Stimulated activated CD4-positive, alpha-beta T cell treated with anti-CD3 and anti-CD28 coated beads, Interleukin-1b, Interleukin-23, amount 100 ng/mL, for 4 hours (primary cell): ENCODE measurements at places on chromosomes 6 and 20.

- DNase-seq, result no peak
Observed at GRCh38 chr6:138499303-138500018, at the start of gene NHSL1. Gene NHSL1, minus strand, starts transcription at chr6:138499494. Its CDS starts 204 bp downstream, at chr6:138499290.

- DNase-seq, result no peak
Observed at GRCh38 chr6:10398446-10399218, 16.2 kb downstream of the TFAP2A start.

- DNase-seq, result no peak
Observed at GRCh38 chr6:109671733-109672132, 19.3 kb downstream of the AK9 start.

DNA sequence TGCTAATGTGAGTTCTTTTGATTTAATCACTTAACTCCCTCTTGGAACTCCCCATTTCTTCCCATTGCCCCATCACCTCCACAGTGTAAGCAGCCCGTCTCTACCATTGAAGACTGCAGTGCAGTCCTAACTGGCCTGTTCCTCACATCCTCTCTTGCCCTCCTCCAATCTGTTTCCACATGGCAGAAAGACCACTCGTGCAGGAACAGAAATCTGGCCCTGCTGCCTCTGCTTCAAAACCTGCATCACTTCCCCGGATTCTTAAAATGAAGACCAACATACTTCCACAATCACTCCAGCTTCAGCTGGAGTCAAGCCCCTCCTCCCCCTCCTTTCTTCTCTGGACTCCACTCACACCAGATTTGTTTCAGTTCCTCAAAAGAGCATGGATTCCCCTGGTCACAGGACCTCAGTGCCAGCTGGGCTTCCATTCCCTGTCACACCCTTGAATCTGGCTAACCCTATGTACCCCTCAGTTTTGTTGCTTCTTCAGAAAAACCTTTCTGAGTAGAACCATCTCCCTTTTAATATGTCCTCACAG, 802.3 kb downstream of the MAFB start:
- no peak for DNase-seq

GRCh38 chr6:93272211-93272610, 147.1 kb downstream of the EPHA7 start:
- no peak for DNase-seq

- no peak for DNase-seq
Observed at GRCh38 chr20:3635346-3635745, 27.9 kb downstream of the GFRA4 start.

DNA sequence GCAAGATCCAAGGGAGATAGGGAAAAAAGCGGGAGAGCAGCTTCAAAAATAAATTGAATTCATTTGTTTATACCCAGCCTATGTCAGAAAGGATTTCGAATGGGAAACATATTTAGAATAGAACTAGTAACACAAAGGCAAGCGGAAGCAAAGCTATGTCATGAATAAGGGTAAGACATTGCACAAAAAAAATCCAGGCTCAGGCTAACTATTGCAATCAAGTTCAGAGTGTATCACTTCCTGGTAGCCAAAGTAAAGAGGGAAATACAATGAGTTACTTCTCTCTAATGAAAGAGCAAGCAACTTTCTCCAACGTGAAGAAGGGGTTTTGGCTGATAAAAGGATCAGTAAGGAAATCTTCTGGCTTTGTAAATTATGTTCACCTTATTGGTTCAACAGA, 212.8 kb downstream of the ZMYND8 start:
- DNase-seq, result no peak

DNA sequence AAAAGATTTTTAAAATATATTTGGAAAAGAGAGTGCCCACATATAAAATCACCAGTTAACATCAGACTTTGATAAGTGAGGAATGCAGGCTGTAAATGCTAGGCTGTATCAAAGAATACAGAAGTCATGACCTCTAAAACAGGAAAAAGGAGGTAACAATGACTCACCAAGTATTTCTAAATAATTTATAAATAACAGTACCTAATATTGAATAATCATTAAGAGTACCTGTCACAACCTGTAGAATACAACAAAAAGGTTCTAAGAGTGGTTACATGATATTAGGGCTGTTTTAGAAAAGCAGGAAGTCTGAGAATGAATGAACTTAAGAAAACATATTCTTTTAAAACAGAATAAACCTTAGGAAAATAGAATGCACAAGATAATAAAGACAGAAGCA, 173.1 kb upstream of the CST7 start:
- no peak for DNase-seq

DNA sequence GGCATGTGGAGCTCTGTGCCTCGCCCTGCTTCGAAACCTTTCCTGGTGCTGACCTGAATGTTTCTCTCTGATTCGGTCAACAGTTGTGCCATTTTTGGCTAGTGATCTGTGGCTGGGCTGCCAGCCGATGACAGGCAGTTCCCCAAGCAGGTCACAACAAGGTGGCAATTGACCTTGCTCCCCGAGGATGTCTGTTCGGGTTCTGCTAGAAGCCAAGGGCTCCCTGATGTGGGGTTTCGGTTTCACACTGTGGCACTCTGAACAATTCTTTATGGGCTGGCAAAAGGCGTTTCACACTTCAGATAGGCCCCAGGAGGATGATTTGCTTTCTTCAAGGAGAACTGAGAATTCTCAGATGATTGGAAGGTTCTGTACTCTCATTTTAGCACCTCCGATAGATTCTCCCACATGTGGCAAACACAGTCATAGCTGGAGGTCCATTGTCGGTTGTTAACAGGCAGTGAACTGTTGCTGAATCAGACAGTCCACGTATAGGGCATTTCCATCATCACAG, 135.6 kb downstream of the SLC24A3 start:
- DNase-seq, result no peak

GRCh38 chr6:40274058-40274457, 313.1 kb downstream of the LRFN2 start:
- no peak for DNase-seq

DNA sequence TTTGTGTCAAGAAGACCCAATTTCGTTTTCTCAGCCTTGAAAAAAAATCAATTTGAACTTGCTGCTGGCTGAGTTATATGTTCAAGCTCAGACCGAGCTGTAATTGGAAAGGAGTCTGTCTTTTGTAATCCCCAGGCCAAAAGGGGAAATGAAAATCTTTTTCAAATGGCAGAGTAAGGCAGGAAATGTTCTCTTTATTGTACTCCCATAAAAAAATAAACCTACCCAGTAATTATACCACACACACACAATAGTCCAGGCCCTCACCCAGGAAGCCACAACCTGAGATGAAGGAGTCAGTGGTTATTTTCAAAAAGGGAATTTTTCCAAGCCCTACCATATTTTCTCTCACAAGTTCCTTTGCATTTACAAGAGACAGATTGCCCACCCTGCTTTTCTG, 45.3 kb downstream of the CLIC5 start:
- DNase-seq, result no peak

DNA sequence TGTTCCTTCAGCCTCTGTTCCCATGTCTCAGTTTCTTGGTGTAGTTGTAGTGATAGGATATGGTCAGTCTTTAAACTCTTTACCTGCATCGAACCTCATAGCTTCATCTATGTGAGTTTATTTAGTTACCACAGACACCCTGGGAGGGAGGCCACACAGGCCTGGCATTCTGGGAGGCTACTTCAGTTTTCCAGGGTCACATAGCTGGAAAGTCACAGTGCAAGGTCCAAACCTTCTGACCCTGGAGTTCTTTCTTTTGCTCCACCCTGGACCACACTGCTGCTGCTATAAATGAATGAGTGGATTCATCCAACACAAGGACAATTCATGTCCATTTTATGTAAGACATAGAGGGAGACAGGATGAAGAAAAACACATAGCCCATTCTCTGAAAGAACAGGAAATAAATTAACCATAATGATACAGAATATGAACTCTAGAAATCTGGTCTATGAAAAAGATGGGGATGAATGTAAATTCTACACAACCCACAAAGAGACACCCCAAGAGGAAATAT, 60.8 kb downstream of the LAMA4 start:
- no peak for DNase-seq

DNA sequence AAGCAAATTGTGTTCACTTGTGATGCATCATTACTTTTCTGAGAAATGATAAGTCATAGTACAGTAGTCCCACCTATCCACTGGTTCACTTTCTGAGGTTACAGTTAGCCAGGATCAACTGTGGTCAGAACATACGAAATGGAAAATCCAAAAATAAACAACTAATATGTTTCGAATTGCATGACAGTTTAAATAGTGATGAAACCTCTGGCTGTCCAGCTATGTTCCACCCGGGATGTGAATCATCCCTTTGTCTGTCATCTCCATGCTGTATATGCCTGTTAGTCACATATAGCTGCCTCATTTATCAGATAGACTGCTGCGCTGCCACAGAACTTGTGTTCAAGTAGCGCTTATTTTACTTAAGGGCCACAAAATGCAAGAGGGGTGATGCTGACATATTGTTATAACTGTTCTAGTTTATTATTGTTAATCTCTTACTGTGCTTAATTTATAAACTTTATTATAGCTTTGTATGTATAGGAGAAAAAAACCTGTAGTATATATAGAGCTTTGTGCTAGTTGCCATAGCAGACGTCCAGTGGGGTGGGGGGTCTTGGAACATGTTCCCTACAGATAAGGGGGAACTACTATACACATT, 29.2 kb downstream of the AFDN start:
- no peak for DNase-seq

DNA sequence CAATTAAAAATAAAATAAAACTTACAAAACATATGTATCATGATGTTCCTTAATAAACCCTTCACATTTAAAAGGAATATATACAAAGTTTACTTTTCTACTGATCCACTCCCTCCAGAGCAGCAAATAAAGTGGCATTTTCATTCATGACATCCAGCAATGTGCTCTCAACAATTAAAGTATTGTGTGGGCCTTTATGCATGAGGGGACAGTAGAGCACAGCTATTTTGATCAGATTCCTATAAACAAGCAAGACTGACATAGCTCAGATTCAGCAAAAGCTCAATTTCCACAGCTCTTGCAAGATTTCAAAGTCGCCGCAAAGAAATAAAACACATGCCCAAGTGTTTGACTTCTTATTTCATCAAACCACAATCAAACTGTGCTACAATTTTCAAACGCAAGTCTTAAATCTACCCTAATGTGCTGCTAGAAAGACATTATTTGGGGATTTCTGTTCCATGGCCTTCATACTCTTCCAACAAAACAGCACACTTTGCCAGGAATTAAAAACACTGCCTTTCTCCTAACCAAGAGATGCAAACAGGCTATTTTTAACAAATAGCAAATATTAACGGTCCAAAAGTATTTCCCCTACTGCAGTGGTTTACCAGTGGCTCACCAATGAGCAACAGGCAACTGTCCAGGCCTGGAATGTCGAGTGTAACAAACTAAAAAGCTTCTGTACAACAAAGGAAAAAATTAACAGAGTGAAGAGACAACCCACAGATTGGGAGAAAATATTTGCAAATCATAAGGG, 52.3 kb downstream of the MBOAT1 start:
- DNase-seq, result no peak

DNA sequence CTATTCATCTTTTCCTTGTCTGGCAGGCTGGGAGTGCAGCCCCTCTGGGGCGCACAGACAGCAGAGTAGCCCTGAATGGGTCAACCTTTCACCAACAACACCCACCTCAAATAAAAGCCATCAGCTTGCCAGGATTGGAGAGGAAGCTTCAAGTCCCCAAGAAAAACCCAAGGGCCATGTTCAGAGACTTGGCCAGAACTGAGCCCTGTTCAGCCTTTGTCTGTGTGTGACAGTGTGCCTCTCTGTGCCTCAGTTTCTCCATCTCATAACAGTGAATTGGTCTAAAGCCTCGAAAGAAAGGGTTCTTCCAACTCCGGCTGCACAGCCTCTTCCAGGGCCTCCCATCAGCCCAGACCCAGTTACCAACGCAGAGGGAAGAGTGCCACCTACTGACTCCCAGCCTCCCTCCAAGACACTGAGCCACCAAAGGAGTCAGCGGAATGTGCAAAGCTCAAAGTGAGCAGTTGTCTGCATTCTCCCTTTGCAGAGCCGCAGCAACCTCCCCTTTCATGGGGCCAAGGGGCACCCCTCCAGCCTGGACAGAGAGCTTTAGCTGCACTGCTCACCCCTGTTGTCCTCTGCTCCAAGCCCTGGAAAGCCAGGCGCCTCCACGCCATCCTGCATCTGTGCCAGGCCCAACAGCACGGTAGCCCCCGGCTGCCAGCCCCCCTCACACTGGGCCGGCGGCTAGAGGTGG, 82.7 kb upstream of the TOP1 start:
- no peak for DNase-seq

DNA sequence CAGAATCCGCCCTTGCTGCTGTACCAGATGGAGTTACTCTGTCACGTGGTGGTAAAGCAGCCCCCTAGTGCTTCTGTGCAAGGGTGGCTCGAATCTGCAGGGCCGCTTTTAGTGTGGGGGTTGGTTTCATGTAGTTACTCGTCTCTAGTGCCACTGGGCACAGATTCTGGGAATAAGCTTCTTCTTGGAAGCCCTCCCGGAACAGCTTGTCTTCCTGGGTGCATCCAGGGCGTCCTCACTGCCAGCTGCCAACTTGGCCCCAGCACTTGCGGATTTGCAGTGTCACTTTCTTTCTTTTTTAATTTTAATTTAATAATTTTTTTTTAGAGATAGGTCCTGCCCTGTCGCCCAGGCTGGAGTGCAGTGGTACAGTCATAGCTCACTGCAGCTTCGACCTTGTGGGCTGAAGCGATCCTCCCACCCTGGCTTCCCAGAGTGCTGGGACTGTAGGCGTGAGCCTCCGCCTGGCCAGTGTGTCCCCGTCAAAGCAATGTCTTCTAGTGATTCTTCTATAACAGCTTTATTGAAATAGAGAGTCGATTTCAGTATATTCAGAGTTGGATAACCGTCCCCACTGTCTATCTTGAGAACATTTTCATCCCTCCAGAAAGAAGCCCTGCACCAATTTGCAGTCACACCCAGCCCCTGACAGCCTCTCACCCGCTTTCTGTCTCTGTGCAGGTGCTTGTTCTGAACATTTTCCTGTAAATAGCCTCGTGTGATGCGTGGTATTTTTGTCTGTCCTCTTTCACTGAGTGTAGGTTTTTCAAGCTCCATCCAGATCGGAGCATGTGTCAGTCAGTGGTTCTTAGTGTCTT, 25.9 kb downstream of the PYGB start:
- no peak for DNase-seq

DNA sequence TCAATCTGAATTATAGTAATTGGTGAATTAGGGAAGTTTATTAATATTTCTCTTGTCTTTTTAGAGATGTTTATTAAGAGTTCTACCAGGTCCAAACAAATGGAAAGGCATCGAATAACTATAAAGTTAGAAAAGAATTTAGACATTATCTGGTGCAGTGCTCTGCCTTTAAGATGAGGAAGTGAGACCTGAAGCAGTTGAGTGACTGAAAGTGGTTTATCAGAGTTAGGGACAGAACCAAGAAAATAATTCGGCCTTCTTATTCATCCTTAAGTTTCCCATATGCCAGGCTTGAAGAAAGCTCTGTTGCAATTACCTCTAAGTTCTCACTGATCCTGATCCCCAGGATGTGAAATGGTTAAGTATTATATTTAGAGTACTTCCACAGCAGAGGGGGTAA, 94.2 kb upstream of the FLRT3 start:
- DNase-seq, result no peak

DNA sequence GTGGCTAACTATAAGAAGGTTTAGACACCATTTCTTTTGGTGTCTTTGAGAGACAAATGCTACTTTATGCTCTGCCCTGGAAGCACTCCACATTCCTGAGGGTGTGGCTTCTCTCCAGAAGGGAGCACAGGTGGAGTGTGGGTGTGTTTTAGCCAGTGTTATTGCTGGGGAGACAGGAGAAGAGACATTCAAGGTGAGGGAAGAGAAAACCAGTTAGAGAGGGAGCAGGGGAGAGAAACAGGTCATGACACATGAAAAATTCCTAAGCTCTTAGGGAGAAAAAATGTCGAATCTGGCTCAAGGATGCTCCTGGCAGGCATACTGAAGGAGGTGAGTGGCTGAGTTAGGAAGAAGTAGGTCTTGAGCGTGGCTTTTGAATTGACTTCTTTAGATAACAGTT, 292.8 kb downstream of the CLIC5 start:
- DNase-seq, result no peak

- DNase-seq, result peak; percentile 25
Observed at GRCh38 chr6:158518191-158519127, 41.4 kb upstream of the TMEM181 start.
